ENCODE measurements at places on chromosomes 1 and 21. TPM values are rescaled to one million over a fixed set of nuclear protein-coding genes. Genes with fewer than 3 reads are reported as not detected.

The CFHR3 gene
- not detected for total RNA-seq

The CCDC27 gene
- not detected for total RNA-seq

The TDRD10 gene
- total RNA-seq, result 19.7 TPM

The UBE2U gene
- not detected for total RNA-seq

DNA sequence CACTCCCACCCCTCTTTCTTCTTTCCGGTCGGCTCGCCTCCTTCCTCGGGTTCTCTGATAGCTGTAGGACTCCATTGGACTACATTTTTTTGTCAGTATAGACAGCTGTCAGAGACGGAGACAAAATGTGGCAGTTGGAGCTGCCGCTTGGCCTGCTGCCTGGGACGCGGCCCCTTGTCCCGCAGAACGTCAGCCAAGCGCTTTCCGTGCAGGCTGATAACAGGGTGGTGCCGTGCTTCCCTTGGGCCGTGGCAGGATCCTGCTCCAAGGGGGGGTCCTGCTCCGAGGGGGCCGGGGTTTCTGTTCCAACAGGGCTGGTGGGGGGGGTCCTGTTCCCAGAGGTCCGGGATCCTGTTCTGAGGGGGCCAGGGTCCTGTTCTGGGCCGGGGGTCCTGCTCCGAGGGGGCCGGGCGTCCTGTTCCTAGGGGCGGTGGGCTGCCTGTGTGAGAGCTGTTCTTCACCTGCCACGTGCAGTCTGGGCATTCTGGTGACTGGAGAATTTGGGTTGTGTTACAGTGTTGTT is 4.9 kb downstream of the SKI start:
- no peaks in the 10 kb centered on the region for H3K36me3 ChIP-seq
- peak overlapping the region; percentile 51 for H3K4me3 ChIP-seq
- DNase-seq, result no peak
- peak overlapping the region; percentile 83 for H3K27ac ChIP-seq

DNA sequence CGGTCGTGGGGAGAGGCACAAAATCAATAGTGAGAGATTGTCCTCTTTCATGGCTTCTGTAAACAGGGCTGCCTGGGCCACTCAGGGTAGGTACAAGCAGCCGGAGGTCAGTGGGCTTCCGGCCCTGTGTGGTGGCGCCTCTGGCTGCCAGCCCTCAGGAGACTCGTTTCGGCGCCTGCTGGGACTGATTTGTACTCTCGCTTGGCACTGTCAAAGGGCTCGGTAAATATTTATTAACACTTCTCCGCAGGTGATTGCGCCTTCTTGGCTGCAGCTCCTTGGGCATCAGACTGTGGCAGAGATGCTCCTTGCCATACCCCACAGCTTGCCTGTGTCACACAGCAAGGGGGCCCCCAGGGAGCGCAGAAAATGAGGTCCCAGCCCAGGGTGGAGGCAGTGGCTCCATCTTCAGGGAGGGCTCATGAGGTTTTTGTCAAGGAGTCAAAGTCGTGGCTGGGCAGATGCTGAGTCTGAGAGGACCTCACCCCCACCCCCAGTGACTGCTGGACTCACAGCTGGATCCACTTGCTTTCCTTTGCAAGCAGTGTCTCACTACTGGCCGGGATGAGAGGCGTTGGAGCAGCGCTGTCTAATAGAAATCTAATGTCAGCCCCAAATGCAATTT is 262.5 kb downstream of the GRIK3 start:
- DNase-seq, result no peak
- H3K27me3 ChIP-seq, result no peaks in the 10 kb centered on the region
- H3K4me1 ChIP-seq, result no peaks in the 10 kb centered on the region
- no peak overlapping the region for H3K27ac ChIP-seq
- no peak overlapping the region for H3K4me3 ChIP-seq

- H3K4me3 ChIP-seq, result no peak overlapping the region
- H3K27ac ChIP-seq, result peak overlapping the region; percentile 12
- no peaks in the 10 kb centered on the region for H3K27me3 ChIP-seq
- H3K4me1 ChIP-seq, result no peaks in the 10 kb centered on the region
Observed at GRCh38 chr1:15735304-15736037, 587 bp upstream of the SLC25A34 start.

DNA sequence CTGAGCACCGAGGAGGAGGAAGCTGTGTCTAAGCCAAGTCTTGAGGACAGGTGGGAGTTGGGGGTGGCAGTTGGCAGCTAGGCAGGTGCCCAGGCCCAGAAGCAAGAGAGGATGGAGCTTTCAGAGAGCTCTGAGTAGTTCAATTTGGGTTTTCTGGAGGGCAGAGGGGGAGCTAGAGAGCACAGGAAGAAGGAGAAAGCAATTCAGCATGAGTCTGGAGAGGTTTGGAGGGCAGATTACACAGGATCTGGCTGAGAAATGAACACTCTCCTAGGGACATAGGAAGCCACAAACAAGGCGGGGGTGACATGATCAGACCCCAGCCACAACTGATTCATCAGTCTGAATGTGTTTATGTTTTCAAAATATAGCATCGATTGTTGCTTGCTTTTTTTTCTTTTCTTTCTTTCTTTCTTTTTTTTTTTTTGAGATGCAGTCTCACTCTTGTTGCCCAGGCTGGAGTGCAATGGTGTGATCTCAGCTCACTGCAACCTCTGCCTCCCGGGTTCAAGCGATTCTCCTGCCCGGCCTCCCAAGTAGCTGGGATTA is 23.8 kb downstream of the PTPRF start:
- no peaks in the 10 kb centered on the region for H3K27me3 ChIP-seq
- no peaks in the 10 kb centered on the region for H3K36me3 ChIP-seq
- DNase-seq, result no peak
- H3K4me1 ChIP-seq, result peaks cover 16% of the 10 kb centered on the region

DNA sequence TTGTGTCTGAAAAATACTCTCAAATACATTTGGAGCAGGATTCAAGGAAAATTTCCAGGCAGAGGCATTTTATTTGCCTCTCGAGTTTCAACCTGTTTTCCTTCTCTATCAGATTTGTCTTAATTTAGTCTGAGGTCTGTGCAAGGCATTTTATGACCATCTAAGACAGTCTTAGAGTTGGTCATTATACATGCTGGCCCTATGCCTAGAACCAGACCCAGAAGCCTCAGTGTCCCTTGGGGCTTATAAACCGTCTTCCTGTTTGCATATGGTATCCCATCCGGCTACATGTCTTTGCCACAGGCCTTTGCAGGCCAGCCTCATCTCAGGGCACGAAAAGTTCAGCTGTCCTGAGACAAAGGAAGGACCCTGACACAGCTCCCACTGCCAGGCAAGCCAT is 346.1 kb downstream of the SIPA1L2 start:
- H3K4me1 ChIP-seq, result no peaks in the 10 kb centered on the region
- DNase-seq, result peak; percentile 24
- H3K27me3 ChIP-seq, result no peaks in the 10 kb centered on the region
- no peaks in the 10 kb centered on the region for H3K36me3 ChIP-seq
- no peak overlapping the region for H3K4me3 ChIP-seq

DNA sequence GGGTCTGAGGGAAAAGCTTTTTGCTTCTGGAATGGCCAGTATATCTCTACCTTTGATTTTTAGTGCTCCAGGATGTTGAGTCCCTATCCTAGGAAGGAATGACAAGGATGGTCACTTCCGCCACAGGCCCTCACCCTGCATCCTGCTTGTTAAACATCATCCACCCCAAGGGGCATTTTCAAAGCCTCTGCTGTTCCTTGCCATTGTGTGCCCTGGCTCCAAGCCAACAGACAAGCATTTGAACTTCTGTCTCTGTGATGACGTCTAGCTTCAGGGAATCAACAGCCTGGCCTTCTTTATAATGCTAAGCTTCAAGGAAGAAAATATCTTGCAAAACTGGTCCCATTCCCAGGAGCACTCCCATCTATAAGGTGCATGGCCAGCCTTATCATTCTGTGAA is 12.3 kb upstream of the JAM2 start:
- no peaks in the 10 kb centered on the region for H3K4me1 ChIP-seq
- peak; percentile 73 for DNase-seq
- H3K27ac ChIP-seq, result peak overlapping the region; percentile 30
- H3K4me3 ChIP-seq, result no peak overlapping the region
- H3K36me3 ChIP-seq, result no peaks in the 10 kb centered on the region

GRCh38 chr1:226444901-226445300 is 37.0 kb upstream of the PARP1 start:
- no peaks in the 10 kb centered on the region for H3K4me1 ChIP-seq
- no peaks in the 10 kb centered on the region for H3K27me3 ChIP-seq
- no peak overlapping the region for H3K4me3 ChIP-seq
- no peaks in the 10 kb centered on the region for H3K36me3 ChIP-seq

GRCh38 chr1:232589812-232590743 is 39.9 kb downstream of the SIPA1L2 start:
- no peak overlapping the region for H3K4me3 ChIP-seq
- H3K27ac ChIP-seq, result no peak overlapping the region
- H3K27me3 ChIP-seq, result no peaks in the 10 kb centered on the region
- no peaks in the 10 kb centered on the region for H3K36me3 ChIP-seq
- no peak for DNase-seq
- H3K4me1 ChIP-seq, result no peaks in the 10 kb centered on the region

- H3K36me3 ChIP-seq, result no peaks in the 10 kb centered on the region
- DNase-seq, result no peak
- H3K4me1 ChIP-seq, result no peaks in the 10 kb centered on the region
Observed at GRCh38 chr1:192979542-192979941, 79.6 kb downstream of the UCHL5 start.

DNA sequence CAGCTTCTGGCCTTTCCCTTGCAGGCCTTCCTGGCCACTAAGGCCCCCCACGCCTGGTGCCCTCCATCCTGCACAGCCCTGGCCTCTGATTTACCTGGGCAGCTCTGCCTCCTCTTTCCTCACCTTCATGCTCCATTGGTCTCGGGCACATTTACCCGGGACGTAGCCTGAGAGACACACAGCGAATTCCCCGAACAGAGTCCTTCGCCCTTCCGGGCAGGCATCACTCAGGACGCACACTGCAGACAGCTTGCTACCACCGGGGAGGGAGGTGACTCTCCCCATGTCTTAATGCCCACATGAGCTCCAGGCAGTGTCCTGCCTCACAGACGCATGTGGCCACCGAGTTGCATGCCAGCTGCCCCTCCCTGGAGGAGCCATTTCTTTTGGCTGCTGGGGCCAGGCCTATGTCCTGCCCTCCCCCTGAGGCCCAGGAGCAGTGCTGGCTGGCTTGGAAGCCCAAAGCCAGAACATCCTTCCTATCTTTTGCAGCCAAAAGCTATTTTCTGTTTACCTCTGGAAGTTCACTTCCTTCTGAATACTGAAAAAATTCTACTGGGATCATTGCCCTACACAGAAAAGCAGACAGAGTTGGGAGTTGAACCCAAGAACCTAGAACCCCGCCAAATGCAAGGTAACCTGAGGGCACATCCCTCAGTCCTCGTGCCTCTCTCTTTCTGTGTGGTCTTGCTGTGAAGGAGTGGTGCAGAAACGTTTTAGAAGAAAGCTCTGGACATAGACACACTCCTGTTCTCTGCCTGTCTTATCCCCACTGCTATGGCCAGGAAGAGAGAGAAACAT is 209.5 kb downstream of the TOMM20 start:
- no peaks in the 10 kb centered on the region for H3K36me3 ChIP-seq
- peak; percentile 61 for DNase-seq
- H3K27ac ChIP-seq, result peak overlapping the region; percentile 81
- no peak overlapping the region for H3K4me3 ChIP-seq

DNA sequence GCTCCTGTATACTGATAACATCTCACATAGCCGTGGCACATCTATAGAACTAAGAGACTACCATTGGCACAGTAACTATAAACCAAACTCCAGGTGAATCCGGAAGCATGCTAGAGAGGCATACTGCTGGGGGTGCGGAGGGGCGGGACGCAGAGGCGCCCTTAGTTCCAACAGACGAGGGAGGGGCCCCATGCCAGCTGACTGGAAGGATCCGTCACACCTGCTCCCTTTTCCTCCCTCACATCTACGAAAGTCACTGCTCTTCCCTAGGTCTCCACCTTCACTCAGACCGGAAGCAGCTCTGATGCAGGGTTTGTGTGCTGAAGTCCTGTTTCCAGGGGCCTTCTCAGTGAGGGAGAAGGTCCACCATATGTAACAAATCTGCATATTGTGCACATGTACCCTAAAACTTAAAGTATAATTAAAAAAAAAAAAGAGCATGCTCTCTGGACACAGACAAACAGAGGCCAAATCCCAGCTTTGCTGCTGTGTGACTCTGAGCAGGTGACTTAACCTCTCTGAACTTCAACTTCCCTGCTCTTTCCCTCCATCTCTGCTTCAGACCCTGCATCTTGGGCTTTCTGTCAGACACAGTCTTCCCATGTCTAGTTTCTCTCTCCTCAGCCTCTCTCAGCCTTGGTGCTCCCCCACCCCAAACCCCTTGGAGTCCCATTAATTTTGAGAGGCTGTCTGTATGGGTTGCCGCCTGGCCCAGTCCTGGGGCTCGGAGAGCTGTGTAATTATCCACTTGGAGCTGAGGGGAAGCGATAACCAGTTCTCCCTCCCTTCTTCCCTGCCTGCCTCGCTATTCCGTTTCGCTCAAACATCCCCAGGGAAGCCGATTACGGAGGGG is 7.8 kb upstream of the GJB5 start:
- no peaks in the 10 kb centered on the region for H3K27me3 ChIP-seq
- H3K4me1 ChIP-seq, result no peaks in the 10 kb centered on the region
- no peak overlapping the region for H3K4me3 ChIP-seq
- no peak for DNase-seq
- no peaks in the 10 kb centered on the region for H3K36me3 ChIP-seq
- no peak overlapping the region for H3K27ac ChIP-seq

DNA sequence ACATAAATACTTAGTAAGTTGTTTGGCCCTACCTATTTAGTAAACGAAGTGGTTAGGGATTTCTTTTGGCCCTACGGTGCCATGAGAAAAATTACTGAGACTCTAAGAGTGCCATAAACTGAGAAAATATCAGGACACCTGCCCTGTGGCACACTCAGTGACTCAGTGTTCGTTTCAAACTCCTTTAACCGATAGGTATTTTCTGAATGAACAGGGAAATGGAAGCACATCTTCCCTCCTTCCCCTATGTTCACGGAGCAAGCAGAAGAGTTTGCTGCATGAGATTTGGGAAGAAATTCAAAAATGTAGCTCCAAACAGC is 134.2 kb downstream of the KAZN start:
- no peak overlapping the region for H3K4me3 ChIP-seq
- H3K27ac ChIP-seq, result no peak overlapping the region
- no peaks in the 10 kb centered on the region for H3K4me1 ChIP-seq
- DNase-seq, result no peak
- no peaks in the 10 kb centered on the region for H3K27me3 ChIP-seq

DNA sequence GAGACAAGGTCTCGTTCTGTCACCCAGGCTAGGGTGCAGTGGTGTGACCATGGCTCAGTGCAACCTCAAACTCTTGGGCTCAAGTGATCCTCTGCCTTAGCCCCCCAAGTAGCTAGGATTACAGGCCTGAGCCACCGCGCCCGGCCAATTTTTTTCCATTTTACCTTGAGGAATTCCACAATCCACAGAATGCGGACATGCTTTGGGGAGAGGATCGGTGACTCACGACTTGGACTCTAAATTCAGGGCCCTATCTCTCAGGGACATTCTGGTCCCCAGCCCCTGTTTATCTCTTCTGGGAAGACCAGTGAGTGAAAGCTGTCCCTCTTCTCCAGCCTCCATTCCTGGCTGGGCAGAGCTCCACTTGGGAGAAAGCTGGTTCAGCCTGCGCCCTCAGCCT is 5.2 kb downstream of the PADI1 start:
- H3K4me3 ChIP-seq, result no peak overlapping the region
- no peaks in the 10 kb centered on the region for H3K4me1 ChIP-seq
- no peak overlapping the region for H3K27ac ChIP-seq
- no peak for DNase-seq

GRCh38 chr1:193697115-193697762 is 510.8 kb upstream of the B3GALT2 start:
- H3K36me3 ChIP-seq, result no peaks in the 10 kb centered on the region
- no peak overlapping the region for H3K27ac ChIP-seq

- no peaks in the 10 kb centered on the region for H3K36me3 ChIP-seq
- no peak overlapping the region for H3K4me3 ChIP-seq
- no peaks in the 10 kb centered on the region for H3K27me3 ChIP-seq
Observed at GRCh38 chr1:63701187-63701586, 72.6 kb upstream of the ROR1 start.

Data from uterus (tissue), 4 donors.